ENCODE measurements at places on chromosomes 11 and 22. TPM values are rescaled to one million over a fixed set of nuclear protein-coding genes. Genes with fewer than 3 reads are reported as not detected.
A peak's percentile ranks its signal among the peaks of the same experiment; 100 is the strongest.

DNA sequence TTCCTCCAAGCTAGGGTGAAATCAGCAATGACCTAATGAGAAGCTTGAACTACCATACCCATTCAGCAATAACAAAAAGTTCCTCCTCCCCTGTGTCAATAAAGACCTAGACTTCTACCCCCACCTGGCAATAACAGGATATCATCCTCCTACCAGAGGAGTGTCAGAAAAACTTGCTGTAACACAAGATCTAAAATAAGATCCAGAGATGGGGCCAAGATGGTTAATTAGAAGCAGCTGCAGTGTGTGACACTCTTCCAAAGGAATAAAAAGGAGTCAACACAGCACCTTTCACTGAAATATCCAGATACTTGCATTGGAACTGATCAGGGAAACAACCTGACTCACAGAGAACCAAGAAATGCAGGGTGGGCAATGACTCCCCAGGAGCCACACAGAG, 84.4 kb upstream of the ARHGAP42 start:
- no peak overlapping the region for H3K27ac ChIP-seq
- DNase-seq = no peak
- no peak overlapping the region for H3K4me3 ChIP-seq
- H3K4me1 ChIP-seq = no peaks in the 10 kb centered on the region
- no peaks in the 10 kb centered on the region for H3K27me3 ChIP-seq

DNA sequence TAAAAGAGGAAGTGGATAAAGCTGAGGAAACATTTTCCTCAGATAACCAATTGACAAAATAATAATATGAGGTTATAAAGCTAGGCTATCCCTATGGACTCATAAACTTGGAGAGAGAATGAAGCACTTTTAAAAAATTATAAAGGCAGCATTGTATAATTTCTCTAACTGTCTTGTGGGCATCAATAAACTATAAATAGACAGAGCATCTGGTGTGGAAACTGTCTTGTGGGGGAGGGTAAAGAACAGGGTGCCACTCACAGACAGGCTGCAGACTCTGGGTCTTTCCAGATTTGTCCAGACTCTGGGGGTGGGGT, 333.5 kb downstream of the BUD13 start:
- no peaks in the 10 kb centered on the region for H3K4me1 ChIP-seq
- H3K27me3 ChIP-seq = peaks cover 72% of the 10 kb centered on the region
- H3K36me3 ChIP-seq = no peaks in the 10 kb centered on the region
- DNase-seq = no peak

The GSTP1 gene
- total RNA-seq = 838 TPM

GRCh38 chr11:76215941-76216340, 9.6 kb upstream of the WNT11 start:
- no peak overlapping the region for H3K4me3 ChIP-seq
- no peaks in the 10 kb centered on the region for H3K4me1 ChIP-seq
- H3K36me3 ChIP-seq = no peaks in the 10 kb centered on the region
- H3K27me3 ChIP-seq = peaks cover 73% of the 10 kb centered on the region

GRCh38 chr11:104256525-104256924, 92.6 kb upstream of the PDGFD start:
- no peak overlapping the region for H3K27ac ChIP-seq
- H3K36me3 ChIP-seq = no peaks in the 10 kb centered on the region
- no peaks in the 10 kb centered on the region for H3K27me3 ChIP-seq

The FJX1 gene
- 19.8 TPM for total RNA-seq

DNA sequence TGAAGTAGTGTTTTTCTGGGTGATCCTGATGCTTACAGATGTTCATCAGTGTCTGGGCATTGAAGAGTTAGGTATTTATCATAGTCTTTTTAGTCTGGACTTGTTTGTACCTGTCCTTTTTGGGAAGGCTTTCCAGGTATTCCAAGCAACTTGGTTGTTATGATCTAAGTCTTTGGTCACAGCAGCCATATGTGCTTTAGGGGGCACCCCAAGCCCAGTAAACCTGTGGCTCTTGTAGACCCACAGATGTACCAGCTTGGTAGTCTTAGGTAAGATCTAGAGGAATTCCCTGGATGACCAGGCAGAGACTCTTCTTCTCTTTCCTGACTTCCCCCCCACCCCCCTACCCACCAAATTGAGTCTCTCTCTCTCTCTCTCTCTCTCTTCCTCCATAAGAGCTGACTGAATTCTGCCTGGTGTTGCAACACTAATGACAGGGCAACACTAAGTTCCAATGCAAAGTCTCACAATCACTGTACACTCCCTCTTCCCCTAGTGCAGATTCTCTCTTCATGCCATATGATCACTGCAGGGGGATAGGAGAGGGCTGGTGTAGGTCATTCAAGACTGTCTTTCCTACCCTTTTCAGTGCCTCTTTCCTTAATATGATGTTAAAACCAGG, 24.5 kb upstream of the MMP8 start:
- peaks cover 10% of the 10 kb centered on the region for H3K4me1 ChIP-seq
- peaks cover 8% of the 10 kb centered on the region for H3K36me3 ChIP-seq
- no peak overlapping the region for H3K4me3 ChIP-seq
- H3K27ac ChIP-seq = no peak overlapping the region
- no peaks in the 10 kb centered on the region for H3K27me3 ChIP-seq

- peaks cover 23% of the 10 kb centered on the region for H3K4me1 ChIP-seq
- H3K27ac ChIP-seq = no peak overlapping the region
- peaks cover 26% of the 10 kb centered on the region for H3K27me3 ChIP-seq
- no peak overlapping the region for H3K4me3 ChIP-seq
- no peaks in the 10 kb centered on the region for H3K36me3 ChIP-seq
These were observed 38.9 kb downstream of the OR10A6 start for GRCh38 chr11:7892059-7892699.

The SCN3B gene
- total RNA-seq = 0.10 TPM

The BRSK2 gene
- 2.6 TPM for total RNA-seq

GRCh38 chr11:44607987-44608386, 42.5 kb downstream of the CD82 start:
- H3K27ac ChIP-seq = no peak overlapping the region
- no peak for DNase-seq
- no peaks in the 10 kb centered on the region for H3K27me3 ChIP-seq
- H3K4me3 ChIP-seq = no peak overlapping the region
- H3K36me3 ChIP-seq = no peaks in the 10 kb centered on the region
- peaks cover 8% of the 10 kb centered on the region for H3K4me1 ChIP-seq

GRCh38 chr11:2927851-2928604, 1.2 kb downstream of the PHLDA2 start:
- peak overlapping the region; percentile 94 for H3K4me3 ChIP-seq
- peak overlapping the region; percentile 98 for H3K27ac ChIP-seq
- DNase-seq = peak; percentile 38
- H3K4me1 ChIP-seq = peaks cover 27% of the 10 kb centered on the region
- H3K36me3 ChIP-seq = peaks cover 82% of the 10 kb centered on the region

DNA sequence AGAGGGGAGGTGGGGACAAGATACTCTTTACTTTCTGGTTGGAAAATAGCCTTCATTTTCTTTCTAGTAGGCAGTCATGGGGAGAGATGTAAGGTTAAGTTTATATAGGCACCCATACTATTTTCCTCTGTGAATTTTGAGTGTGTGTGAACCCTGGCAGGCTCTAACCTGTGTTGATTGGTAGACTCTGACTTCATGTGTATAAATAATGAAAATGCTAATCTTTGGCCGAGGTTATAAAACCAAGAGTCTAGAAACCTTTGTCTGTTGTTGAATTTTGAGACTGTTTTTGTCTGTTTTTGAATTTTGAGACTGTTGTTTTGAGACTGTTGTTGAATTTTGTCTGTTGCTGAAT, 14.0 kb downstream of the TRIM44 start:
- peaks cover 53% of the 10 kb centered on the region for H3K4me1 ChIP-seq
- H3K27ac ChIP-seq = no peak overlapping the region
- no peak for DNase-seq
- H3K4me3 ChIP-seq = no peak overlapping the region
- H3K27me3 ChIP-seq = no peaks in the 10 kb centered on the region
- no peaks in the 10 kb centered on the region for H3K36me3 ChIP-seq

The CNTF gene
- 5.2 TPM for total RNA-seq

DNA sequence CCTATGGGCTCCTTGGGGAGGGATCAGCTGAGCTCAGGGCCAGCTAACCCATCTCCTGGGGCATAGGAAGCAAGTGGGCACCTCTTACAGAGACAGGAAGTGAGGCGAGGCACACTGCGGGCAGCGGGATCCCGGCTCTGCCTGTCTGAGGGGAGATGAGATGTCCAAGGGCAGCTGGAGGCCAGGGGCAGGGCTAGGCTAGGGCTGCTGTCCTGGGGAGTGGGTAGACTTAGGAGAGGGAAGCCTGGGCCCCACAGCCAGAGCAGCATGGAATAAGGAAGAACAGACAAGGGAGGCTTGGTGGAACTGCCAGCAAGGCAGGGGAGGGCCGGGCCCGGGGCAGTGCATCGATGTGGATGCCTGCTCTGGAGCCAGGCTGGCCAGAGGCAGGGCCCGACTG, 76.3 kb downstream of the MORC2 start:
- no peak overlapping the region for H3K4me3 ChIP-seq
- DNase-seq = no peak

DNA sequence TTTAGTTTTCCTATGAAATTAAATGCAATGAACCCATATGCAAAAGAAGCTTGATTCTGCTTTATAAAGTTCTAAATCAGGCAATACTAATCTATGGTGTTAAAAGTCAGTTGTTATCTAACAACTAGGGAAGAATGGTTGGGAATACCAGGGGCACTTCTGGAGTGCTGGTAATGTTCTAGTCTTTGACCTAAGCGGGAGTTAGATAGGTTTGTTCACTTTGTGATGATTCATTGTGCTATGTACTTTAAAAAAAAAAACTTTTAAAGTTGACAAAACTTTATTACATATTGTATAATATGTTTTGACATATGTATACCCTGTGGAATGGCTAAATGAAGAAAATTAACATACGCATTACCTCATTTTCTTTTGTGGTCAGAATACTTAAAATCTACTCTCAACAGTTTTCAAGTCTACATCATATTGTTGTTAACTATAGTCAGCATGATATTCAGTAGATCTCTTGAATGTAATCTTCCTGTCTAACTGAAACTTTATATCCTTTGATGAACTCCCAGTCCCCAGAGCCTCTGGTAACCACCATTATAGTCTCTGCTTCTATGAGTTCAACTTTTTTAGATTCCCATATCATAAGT, 39.2 kb downstream of the BIRC2 start:
- H3K27ac ChIP-seq = no peak overlapping the region
- H3K4me1 ChIP-seq = peaks cover 8% of the 10 kb centered on the region
- no peak overlapping the region for H3K4me3 ChIP-seq
- H3K27me3 ChIP-seq = no peaks in the 10 kb centered on the region
- no peak for DNase-seq

- no peaks in the 10 kb centered on the region for H3K36me3 ChIP-seq
- H3K27me3 ChIP-seq = no peaks in the 10 kb centered on the region
- no peak for DNase-seq
- H3K4me1 ChIP-seq = no peaks in the 10 kb centered on the region
- no peak overlapping the region for H3K27ac ChIP-seq
These were observed 453.8 kb upstream of the CNTN5 start for GRCh38 chr11:98566978-98567377.

DNA sequence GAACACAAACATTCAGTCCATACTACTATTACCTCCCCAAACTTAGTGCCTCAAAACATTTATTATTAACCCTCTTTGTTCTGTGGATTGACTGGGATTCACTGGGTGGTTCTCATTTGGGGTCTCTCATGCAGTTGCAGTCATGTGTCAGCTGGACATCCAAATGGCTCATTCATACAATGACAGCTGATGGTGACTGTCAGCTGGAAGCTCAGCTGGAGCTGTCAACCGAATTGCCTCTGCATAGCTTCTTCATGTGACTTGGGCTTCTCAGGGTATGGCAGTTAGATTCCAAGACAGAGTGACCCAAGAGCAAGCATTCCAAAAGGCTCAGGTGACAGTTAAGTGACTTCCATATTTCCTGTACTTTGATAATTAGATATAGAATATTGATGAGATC, 85.2 kb downstream of the CCDC34 start:
- no peak for DNase-seq
- peaks cover 8% of the 10 kb centered on the region for H3K27me3 ChIP-seq
- H3K27ac ChIP-seq = no peak overlapping the region
- H3K36me3 ChIP-seq = no peaks in the 10 kb centered on the region
- no peak overlapping the region for H3K4me3 ChIP-seq
- no peaks in the 10 kb centered on the region for H3K4me1 ChIP-seq

DNA sequence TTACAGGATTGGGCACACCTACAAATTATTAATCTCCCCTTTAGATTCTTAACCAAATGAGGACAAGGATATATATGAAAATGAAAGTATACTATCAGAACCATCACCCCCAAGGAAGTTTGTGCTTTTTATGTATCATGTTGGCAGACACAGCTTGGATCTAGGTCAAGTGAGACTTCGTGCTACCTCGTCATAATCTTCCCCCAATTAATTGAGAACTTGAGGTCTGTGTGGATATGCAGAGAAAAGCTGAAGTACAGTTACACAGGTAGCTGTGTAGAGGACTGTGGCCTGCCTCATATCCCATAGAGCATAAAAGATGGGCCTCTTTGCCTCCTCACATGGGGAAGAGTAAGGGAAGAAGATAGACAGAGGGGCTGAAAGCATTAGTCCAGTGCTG, 45.6 kb downstream of the DNHD1 start:
- H3K4me1 ChIP-seq = no peaks in the 10 kb centered on the region
- H3K27me3 ChIP-seq = no peaks in the 10 kb centered on the region
- DNase-seq = no peak
- H3K4me3 ChIP-seq = no peak overlapping the region

The TRABD gene
- 57.3 TPM for total RNA-seq

The MRGPRF gene
- 0.15 TPM for total RNA-seq

GRCh38 chr11:83220260-83220659, 26.7 kb downstream of the ANKRD42 start:
- no peaks in the 10 kb centered on the region for H3K36me3 ChIP-seq
- H3K27ac ChIP-seq = no peak overlapping the region
- H3K27me3 ChIP-seq = peaks cover 10% of the 10 kb centered on the region
- no peak overlapping the region for H3K4me3 ChIP-seq
- no peaks in the 10 kb centered on the region for H3K4me1 ChIP-seq
- peak; percentile 10 for DNase-seq

DNA sequence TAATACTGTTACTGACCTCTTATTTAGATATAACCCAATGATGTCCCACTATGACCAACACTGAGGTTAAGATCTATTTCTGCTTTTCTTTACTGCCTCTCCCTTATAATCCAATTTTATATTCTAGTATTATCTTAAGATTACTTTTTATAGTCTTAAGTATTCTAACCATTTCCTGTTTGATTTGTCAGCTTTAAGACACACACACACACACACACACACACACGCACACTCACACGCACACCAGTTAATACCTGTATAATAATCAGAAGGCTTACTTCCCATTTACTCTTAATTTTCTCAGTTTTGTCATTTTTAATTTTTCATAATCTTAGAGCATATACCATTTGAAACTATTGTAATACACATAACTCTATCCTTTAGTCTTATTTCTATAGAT, 226.0 kb upstream of the C11orf87 start:
- no peak overlapping the region for H3K27ac ChIP-seq
- H3K4me3 ChIP-seq = no peak overlapping the region
- H3K4me1 ChIP-seq = no peaks in the 10 kb centered on the region
- no peak for DNase-seq
- peaks cover 7% of the 10 kb centered on the region for H3K27me3 ChIP-seq
